ENCODE measurements at places on chromosomes 12 and 14. TPM values are rescaled to one million over a fixed set of nuclear protein-coding genes. Genes with fewer than 3 reads are reported as not detected.

The CHGA gene
- 0.14 TPM for polyA plus RNA-seq

The ENDOU gene
- 0.29 TPM for polyA plus RNA-seq

The SERPINA3 gene
- 408 TPM for polyA plus RNA-seq

The GRIP1 gene
- 0.12 TPM for polyA plus RNA-seq

The TWF1 gene
- 20.4 TPM for polyA plus RNA-seq

The PDZRN4 gene
- not detected for polyA plus RNA-seq

The ACRBP gene
- 0.43 TPM for polyA plus RNA-seq

The GZMH gene
- polyA plus RNA-seq, result 0.28 TPM
